ENCODE measurements at places on chromosomes 5 and 9.
A peak's percentile ranks its signal among the peaks of the same experiment; 100 is the strongest.

DNA sequence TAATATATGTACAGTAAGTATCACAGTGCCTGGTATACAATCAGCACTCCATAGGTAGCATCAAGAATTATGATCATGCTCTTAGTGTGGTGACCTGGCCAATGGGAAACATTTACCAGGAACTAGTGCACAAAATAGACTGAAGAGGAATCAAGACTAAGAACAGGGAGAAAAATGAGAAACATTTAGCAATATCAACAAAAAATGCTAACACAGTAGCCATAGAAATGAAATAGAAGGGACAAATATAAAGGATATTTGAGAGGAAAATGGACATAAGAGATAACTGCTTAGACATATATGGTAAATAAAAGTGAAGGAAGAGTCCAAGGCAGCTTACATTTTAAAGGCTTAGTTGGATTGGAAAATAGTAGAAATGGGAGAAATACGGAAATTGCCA, 16.5 kb upstream of the SPATA9 start:
- DNase-seq: no peak

DNA sequence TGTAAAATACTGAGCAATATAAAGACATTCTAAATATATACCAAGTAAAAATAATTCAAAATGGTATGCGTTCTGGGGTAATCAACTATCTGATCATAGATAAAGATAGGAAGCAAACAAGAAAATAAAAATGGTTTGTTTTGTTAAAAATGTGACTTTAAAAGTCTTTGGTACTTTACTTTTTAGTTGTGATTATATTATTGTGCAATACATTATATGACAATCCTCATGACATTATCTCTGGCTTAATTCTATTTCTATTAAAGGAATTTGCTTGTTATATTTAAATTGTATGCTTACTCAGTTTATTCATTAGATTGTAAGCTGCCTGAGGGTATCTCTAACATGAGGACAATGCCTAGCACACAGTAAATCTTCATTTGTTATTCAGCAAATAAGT, 477.9 kb downstream of the TMEM38B start:
- no peak for DNase-seq

DNA sequence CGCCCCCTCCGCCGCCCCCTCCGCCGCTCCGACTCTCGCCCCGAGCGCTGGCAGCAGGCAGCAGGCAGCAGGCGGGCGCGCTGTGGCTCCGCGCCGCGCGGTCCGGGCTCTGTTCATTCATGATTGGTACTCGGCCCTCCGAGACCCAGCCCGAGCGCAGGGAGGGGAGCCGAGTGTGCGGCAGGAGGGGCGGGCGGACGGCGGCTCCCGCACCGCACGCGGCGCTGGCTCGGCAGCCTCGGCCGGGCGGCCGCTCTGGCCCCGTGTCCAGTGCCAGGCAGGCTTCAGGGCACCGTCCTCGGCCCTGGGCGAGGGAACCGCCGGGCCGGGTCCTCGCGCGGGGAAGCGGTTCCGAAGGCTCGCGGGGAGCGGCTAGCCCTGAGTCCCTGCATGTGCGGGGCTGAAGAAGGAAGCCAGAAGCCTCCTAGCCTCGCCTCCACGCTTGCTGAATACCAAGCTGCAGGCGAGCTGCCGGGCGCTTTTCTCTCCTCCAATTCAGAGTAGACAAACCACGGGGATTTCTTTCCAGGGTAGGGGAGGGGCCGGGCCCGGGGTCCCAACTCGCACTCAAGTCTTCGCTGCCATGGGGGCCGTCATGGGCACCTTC, at the start of gene KCNIP1:
KCNIP1 (plus strand) TSS at position 31 of the 607 bp plus-strand sequence.
- peak; percentile 81 for DNase-seq

DNA sequence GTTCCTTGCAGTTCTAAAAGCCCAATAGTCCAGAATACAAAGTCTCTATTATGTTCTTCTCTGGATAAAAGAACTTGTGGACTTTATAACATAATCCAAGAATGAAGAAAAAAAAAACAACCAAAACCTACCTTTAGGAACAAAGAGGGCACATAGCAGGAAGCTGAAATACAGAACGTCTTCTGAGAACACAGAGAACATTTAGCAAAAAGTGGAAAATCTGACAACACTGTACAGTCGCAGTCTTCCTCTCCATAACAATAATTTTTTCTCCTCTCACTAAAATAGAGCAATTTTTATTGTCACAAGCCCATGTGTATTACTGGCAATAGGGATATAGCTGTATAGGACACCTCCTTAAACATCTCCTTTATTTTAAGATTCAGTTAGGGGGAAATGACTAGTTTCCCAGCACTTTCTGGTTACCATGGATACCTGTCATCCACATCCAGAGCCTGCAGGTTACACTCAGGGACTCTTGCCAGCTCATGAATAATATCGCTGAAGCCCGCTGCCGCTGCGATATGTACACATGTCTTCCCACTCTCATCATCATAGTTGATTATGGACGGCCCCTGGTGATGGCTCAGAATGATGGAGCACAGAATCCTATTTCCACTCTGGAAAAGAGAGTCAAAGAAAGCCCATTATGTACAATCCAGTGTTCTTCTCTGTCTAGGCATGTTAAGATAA, 106.5 kb downstream of the ANKRD55 start:
- DNase-seq: no peak

DNA sequence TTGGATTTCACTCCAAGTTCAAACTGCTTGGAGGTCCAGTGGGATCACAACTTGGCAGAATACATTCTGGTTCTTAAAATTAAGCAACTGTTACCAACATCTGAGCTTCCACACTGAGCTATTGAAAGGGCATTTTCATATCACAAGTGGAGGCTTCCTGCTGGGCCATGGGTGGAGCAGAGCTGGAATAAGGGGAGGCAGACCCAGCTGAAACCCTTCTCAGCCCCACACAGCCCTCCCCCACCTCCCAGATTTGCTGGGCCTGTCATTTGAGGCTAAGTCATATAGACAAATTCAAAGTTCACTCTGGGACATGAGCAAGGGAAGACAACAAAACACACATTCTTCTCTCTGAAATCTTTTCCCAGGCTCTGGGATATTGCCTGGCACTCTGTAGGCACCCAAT, 79.9 kb downstream of the ACTL7B start:
- no peak for DNase-seq

DNA sequence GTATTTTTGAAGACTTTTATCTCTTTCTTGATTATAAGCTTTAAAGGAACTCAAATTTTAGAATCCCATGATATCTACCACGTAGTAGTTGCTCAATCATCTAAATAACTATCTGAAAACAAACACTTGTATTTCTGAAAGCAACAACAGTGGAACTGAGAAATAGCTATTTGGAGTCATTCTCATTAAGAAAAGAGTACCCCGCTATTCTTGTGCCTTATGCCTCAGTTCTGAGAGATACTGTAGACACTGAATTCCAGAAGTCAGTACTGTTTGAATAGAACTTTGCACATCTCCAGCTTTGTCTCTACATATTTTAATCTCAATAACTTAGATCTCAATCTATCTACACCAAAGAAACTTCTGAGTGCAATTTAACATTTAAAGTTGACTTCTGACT, 11.4 kb downstream of the CHD1 start:
- no peak for DNase-seq
